ENCODE measurements at places on chromosomes 7 and 10. TPM values are rescaled to one million over a fixed set of nuclear protein-coding genes. Genes with fewer than 3 reads are reported as not detected.
A peak's percentile ranks its signal among the peaks of the same experiment; 100 is the strongest.

GIMAP6 gene
- total RNA-seq, result not detected

HABP2 gene
- total RNA-seq, result not detected

FASTK gene
- total RNA-seq, result 103 TPM

VSTM4 gene
- total RNA-seq, result 4.7 TPM

FBH1 gene
- total RNA-seq, result 78.9 TPM

GRCh38 chr7:90485734-90486316, 16.4 kb downstream of the PTTG1IP2 start:
- no peak for DNase-seq

DNA sequence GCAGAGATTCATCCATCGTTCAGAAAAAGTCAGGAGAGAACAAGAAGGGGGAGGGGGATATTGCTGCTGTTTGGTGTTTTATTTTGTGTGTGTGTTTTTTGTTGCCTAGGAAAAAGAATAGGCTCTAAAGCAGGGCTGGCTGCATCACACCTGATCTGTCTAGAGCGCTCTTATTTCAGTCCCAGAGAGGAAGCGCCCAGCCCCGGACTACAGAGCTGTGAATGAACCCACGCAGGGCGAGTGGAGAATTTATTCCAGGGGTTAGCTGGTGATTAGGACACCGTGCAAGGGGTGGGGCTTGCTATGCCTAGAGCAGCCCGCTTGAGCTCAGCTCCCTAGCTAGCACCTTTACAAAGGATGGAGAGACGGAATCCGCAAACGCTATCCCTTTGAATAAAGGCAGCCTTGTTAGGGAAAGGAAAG, 621 bp upstream of the FAM13C start:
- no peak for DNase-seq

GRCh38 chr10:14838582-14839304, 637 bp downstream of the HSPA14 start:
- peak; percentile 49 for DNase-seq

DNA sequence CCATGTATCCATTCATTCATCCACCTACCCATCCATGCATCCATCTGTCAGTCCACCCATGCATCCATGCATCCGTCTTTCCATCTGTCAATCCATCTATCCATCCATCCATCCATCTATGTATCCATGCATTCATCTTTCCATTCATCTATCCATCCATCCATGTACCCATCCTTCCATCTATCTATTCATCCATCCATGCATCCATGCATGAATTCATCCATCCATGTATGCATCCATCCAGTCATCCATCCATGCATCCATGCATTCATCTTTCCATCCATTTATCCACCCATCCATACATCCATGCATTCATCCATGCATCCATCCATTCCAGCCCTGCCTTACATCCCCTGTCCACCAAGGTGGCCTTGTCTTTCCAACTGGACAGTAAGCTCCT, 45.7 kb downstream of the SORCS3 start:
- no peak for DNase-seq

DNA sequence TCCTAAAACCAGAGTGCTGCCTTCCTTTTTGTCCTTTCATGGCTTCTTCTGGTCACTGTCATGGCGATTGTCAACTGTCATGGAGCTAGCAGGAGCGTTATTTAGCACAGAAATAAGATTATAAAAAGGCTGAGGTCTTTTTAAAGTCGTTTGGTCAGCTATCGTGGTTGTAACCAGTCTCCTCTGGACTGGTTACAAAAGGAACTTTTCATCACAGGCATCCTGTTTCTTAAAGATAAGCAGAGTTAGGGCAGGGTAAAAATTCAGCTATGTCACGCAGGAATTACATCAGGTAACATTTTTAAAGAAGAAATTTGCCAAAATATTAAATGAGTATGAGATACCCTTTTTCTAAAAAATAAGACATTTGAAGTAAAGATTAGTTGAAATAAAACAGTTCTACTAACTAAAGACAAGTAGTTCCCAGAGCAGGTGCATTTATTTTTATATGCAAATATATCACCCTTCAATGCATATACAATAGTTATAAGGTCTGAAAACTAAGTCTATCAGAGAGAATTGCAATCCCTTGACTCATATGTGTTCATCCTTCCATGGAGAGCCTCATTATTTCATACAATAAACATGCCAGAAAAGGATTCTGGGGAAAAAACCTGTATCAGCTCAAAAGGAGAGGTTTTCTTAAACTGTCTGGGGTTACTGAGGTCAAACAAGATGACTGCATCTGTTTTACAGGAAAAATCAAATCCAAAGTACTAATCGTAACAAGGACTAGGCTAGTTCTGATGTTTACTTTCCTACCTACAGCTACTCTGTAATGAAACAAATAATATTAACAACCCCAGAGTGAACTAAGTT, 20.9 kb downstream of the FAM24A start:
- DNase-seq, result peak; percentile 4

- no peak for DNase-seq
Measured at GRCh38 chr7:3725155-3726059, 424.4 kb downstream of the SDK1 start.

GRCh38 chr7:68730194-68730593, 868.1 kb upstream of the AUTS2 start:
- no peak for DNase-seq

DNA sequence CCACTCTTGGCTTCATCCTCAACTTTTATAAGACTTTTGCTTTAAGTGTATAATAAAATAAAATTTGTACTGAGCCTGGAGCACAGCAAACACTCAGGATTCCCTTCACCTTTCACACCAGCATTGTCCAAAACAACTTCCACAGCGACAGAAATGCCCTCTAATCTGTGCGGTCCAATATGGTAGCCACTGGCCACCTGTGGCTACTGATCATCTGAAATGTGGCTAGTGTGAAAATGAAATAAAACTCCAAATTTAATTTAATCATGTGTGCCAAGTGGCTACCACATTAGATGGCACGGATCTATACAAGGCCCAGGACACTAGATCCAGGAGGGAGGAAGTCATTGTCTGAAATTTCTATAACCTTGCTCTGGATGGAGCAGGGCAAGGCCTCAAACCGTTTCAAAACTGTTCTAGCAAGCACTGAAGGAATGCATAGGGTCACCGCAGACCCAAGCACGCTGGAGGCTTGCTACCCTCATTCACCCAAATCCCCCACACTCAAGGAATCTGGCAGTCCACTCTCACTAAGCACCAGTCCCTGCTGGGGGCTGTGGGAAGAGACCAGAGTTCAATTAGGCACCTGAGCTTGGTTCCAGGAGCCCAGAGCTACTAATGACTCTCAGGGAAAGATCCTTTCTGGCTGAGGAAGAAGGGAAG, 6.3 kb upstream of the MYO1G start:
- no peak for DNase-seq

- peak; percentile 64 for DNase-seq
Measured at GRCh38 chr7:2517026-2517425, 2.5 kb upstream of the LFNG start.

- DNase-seq, result no peak
Measured at GRCh38 chr7:903921-904755, 27.8 kb downstream of the GET4 start.

DNA sequence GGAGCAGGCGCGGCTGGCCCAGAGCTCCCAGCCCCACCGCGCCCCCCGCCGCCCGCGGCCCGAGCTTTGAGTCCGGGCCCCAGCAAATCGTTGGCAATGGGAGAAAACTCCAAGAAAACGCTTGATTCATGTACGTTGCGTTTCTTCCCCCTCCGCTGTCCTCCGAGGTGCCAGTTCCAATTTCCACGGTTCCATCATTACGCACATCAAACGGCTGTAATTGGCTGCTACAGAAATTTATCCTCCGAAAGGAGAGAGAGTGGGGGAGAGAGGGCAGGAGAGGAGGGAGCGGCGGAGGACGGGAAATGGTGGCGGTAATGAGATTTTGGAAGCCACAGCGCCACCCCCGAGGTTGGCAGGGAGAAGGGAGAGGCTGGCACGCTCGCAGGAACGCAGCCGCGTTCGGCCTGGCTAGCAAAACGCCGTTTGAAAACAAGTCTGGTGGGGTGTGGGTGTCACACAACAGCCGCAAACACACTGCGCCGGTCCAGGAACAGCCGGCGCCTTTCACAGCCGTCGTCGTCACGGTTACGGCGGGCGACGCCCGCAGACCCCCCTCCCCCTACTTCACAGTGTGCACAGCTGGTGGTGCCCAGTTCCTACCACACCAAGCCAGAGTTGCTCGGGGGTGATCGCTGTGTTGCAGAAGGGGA, 57.5 kb downstream of the UNCX start:
- peak; percentile 3 for DNase-seq

DNA sequence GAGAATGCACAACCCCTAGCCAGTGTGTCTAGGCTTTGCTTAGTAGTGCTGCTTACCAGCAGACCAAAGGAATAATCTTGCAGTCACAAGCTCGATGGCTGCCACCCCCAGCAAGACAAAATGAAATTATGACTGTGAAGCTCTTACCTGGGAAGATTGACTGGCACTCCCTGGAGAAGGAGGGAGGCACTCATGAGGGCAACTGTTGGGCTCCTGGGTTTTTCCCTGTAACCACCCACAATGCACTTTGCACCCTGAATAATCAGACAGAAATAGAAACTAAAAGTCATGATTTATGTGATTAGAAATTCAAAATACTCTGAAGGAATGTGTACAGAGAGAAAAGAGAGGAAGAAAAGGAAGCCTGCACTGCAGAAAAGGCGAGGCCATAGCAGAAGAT, 144.3 kb upstream of the DGKB start:
- DNase-seq, result no peak

GRCh38 chr10:78247266-78247665, 213.6 kb downstream of the RPS24 start:
- DNase-seq, result no peak

DNA sequence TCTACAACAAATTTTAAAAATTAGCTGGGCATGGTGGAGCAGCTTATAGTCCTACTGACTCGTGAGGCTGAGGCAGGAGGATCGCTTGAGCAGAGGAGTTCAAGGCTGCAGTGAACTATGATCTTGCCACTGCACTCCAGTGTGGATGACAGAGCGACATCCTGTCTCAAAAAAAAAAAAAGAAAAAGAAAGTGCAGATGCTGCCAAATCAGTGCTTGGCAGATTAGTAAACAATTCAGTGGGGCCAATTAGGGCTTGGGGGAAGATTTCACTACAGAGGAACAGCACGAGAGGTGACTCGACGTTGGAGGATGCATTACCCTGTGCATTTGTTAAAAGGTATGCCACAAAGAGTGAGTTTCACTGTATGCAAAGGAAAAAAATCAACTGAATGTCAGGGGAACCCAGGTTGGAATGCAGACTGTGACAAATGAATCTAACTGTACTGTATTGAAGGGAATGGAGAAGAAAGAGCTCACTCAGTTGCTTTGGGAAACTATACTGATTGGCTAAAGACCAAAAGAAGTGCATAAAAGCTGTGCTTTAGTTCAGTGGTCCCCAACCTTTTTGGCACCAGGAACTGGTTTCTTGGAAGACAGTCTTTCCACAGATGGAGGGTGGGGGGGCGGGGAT, 31.6 kb downstream of the GARIN1A start:
- DNase-seq, result no peak

- DNase-seq, result no peak
Measured at GRCh38 chr10:15367296-15368085, 3.6 kb downstream of the FAM171A1 start.

DNA sequence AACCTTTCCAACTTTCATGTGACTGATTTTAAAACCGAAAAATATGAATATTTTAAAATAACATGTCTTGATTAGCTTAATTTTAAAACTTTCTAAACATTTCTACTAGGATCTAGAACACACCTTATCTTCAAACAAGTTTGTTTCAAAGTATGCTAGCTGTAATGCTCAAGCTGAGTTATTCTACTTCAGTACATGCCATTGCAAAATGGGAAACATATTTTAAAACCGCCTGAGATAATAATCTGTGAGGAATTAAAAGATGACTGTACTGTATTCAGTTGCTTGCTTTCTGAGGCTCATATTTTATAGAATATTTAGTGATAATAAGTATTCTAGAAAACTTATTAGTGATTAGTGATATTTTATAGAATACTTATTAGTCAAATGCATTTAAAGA, 99.6 kb downstream of the LMBR1 start:
- no peak for DNase-seq

- DNase-seq, result no peak
Measured at GRCh38 chr7:45052011-45052410, 36.8 kb downstream of the NACAD start.

DNA sequence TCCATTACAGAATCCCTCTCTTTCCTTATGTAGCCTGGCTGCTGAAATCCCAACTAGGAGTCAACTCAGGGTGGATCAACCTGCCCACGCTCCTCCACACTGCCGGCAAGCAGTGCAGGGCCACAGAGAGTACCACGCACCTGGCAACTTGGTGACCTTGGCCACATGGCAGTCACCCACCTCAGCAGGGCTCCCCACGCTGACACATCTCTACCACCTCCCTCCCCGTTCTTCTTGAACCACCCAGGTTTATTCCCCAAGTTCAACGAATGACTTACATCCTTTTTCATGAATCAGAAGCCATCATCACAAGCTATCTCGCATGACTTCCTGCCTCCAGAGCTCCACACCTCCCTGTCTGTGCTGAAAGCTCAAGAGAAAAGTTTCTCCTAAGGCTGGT, 153.4 kb downstream of the GRID1 start:
- no peak for DNase-seq

DNA sequence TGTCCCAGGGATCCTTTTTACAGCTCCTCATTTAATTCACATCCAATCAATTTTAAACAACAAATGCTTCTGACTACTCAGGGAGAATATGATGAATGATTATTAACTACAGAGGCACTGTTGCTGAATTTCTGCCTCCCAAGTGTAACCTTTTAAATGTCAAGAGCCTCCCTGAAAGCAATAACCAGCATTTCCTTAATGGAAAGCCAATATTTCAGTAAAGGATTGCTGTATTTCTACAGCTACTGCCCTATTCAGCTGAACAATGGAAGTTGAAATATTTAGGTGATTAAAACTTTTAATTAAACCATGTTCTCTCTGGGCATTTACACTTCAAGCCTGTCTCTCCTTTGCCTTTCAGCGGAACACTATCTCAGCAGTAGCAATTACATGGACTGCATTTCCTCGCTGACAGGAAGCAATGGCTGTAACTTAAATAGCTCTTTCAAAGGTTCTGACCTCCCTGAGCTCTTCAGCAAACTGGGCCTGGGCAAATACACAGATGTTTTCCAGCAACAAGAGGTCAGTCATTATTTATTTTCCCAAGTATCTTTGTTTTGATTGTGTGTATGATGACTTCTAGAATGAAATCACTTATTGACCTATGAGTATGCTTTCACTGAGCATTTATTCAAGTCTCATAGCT, 304.7 kb downstream of the BICC1 start:
- DNase-seq, result peak; percentile 73

DNA sequence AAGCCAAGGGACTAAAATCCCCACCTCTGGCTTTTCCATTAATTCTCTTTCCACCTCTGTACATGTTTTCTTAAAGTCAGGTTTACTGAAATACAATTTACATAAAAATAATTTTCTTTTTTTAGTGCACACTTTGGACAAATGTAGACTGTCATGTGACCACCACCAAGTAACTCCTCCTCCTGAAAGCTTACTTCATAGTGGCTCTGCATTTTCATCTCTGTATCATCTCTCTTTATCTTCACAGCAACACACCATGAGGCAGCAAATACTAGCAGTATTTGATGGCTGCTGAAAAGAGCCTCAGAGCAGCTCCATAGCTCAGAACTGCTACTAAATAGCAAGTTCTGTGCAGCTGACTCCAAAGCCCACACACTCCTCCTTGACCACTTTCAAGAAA, 17.3 kb downstream of the WDFY4 start:
- DNase-seq, result no peak
